NCI-H1105 treated with DMSO at 0.1 percent for 48 hours (cell line): ENCODE measurements at places on chromosomes 1 and 21.

GRCh38 chr1:6511561-6512244, 20.2 kb upstream of the PLEKHG5 start:
- no peak for DNase-seq

GRCh38 chr1:70487910-70488665, 77.0 kb downstream of the CTH start:
- no peak for DNase-seq

DNA sequence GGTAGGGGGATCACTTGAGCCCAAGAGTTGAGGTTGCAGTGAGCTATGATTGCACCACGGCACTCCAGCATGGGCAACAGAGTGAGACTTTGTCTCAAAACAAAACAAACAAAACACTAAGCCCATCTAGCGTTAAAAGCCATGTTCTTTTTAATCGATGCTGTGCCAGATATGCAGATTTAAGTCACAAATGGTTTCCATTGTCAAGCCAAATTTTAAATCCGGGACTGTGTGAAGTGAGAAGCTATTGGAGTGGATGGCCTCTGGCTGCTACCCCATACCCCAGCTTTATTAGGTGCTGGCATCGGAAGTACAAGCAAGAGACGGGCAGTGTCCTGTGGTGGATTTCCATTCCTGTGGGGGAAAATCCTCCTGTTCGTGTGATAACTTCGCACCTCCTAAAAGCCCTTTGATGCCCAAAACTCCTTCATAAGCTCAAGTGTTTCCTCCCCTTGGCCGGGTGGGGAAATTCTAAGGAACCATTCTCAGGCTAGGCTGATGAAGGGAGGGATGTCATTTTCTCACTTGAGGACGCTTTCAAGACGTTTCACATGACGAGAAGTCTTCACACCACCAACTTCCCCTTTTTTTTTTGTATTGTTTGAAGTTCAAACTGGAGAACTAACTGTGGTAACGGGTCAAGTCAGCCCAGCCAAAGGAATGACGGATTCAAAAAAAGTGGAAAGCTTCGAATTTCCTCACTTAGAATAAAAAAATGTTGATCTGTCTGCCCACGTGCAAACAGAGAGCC, 140.8 kb downstream of the KAZN start:
- no peak for DNase-seq

DNA sequence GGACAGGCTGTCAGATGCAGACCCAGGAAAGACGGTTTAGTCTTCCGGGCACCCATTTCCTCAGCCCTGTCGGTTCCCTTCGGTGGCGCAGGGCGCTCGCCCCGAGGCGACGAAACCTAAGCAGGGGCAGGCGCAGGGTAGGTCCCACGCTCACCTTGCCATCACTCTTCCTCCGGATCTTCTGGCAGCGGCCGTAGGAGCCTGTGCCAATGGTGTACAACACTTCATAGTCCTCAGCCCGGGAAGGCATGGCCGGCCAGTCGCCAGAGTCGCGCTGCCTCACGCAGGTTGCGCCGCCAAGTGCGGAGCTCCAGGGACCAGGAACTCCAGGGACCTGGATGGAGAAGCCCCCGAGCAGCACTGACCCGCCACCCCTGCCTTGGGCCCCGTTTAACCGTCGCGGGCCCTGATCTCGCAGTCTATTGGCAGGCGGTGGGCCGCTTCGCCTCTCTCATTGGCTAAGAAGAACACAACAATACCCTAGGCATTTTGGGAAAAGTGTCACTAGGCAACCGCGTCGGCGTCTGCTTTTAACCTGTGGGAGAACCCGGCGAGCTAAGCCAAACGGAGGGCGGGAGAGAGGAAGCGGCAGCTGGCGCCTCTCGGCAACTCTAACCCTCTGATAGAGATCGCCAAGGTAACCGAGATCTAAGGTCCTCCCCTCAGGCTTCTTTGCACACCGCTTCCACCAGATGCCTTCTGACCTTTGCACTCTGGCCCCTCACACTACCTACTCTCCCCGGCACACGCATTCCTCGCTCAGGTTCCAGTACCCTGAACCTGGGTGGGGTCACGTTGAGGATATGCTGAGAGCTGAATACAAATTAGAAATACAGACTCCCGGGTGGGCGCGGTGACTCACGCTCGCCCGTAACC, at the start of gene NEK2:
TSS of gene NEK2 (minus strand) at position 392 of the 876 bp plus-strand sequence. CDS start at position 250, 142 bp downstream.
- peak; percentile 98 for DNase-seq

- DNase-seq = no peak
These were observed 89.7 kb downstream of the TNNI3K start for GRCh38 chr1:74324684-74325448.

DNA sequence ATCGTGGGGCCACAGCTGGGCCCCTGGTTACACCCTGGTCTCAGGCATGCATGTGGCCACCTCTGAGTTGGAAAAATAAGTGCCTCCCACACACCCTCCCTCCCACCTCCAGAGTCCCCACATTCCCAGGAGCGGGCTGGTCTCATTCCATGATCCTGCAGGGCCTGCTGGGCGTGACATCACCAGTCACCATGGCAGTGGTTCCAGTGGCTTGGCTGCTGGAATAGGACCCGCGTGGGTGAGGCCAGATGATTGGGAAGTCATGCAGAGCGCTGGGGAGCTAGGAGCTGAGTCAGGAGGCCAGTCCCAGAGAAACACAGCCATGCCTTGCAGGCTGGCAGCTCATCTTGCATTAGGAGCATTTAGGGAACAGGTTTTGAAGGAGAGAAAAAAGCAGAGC, 125.4 kb upstream of the TMEM51 start:
- no peak for DNase-seq

DNA sequence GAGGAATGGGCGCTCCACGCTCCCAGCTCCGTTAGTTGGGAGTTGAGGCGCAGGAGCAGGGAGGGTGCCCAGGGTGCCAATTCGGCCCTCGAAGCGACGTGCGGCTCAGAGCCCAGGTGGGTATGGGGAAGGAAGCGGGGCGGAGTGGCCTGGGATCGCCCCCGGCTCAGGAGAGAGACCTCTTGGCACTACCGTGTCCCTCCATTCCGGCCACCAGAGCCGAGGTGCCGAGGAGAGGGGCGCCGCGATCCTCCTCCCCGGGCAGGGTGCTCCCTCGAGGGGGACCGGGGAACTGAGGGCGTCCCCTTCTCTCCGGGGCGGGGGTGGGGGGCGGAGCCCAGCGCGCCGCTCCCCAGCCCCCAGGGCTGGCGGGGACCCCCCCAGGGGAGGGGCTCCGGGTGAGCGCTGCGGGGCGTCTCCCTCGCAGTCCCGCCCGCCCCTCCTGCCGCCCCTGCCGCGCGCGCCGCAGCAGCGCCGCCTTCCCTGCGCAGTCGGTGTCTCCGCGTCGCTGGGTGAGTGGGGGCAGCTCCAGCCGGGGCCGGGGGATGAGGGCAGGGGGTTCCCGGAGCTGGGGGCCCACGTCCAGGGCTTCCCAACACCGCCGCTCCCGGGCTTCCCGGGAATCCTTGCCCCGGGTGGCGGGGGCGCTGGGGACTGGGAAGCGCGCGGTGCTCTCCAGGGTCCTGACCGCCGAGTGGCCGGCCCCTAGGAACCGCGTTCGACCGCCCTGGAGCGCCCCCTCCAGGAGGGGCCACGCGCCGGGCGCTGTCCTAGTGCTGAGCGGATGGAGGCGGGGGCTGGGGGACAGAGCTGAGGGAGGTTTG, at the start of gene HPCA:
TSS of gene HPCA (plus strand) at position 488 of the 824 bp plus-strand sequence. CDS start 2,408 bp downstream, outside the sequence.
- peak; percentile 27 for DNase-seq

GRCh38 chr1:181077576-181078242, 10.8 kb upstream of the IER5 start:
- no peak for DNase-seq

GRCh38 chr1:232020352-232020751, 393.8 kb downstream of the DISC1 start:
- DNase-seq = no peak

DNA sequence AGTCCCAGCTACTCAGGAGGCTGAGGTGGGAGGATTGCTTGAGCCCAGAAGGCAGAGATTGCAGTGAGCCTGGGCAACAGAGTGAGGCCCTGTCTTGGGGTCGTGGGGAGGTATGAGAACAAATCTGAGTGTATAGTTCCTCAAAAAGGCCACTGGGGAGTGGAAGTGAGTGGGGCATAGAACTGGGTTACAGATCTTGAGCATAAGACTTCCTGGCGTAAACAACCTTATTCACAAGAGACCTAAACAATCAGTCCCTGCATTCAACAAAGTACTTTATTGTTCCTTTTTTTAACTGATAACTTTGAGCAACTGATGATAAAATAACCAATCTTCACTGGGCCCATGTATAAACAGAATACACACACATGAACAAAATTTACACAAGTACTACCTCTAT, 72.7 kb upstream of the MUTYH start:
- DNase-seq = no peak

GRCh38 chr1:58814251-58815068, 30.6 kb upstream of the JUN start:
- no peak for DNase-seq

GRCh38 chr1:2575801-2576663, 10.5 kb upstream of the PRXL2B start:
- no peak for DNase-seq

GRCh38 chr1:6010554-6010953, 18.3 kb upstream of the NPHP4 start:
- no peak for DNase-seq

DNA sequence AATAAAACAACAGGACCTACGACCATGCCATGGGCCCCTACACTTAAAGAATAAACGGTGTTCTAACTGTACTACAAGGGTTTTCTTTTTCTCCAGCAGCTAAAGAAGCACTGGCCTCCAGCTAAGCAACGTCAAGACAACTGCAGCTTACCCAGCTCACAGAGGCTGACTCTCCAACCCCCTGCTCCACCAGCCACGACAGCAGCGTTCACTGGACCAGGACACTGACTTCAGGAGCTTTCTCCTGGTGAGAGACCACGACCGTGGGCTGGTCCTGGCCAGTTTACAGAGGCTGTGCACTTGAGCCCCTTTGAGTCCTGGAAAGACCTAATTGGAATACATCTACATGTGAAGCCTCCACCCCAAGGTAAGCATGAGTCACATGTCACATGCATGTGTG, 39.4 kb downstream of the WNT9A start:
- DNase-seq = no peak

GRCh38 chr1:115400426-115400825, 62.4 kb upstream of the NGF start:
- no peak for DNase-seq

- DNase-seq = no peak
These were observed 33.0 kb upstream of the ADARB1 start for GRCh38 chr21:45041351-45041805.

DNA sequence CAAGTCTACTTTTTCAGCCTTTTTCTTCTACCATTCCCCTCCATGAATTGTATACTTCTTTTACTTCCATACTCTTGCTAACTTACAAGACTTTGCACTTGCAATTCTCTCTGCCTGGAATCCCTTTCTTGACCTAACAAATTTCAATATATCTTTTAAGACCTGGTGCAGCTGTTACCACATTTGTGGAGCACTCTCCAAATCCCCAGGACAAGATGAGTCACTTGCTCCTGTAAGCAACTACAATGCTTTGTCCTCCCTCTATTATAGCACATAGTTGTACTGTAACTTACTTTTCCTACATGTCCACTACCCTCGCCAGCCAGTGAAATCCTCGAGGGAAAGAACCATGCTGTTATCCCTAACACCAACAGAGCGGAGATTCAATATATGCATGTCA, 43.1 kb downstream of the WARS2 start:
- DNase-seq = no peak

GRCh38 chr1:43511394-43511793, 19.3 kb upstream of the PTPRF start:
- no peak for DNase-seq

DNA sequence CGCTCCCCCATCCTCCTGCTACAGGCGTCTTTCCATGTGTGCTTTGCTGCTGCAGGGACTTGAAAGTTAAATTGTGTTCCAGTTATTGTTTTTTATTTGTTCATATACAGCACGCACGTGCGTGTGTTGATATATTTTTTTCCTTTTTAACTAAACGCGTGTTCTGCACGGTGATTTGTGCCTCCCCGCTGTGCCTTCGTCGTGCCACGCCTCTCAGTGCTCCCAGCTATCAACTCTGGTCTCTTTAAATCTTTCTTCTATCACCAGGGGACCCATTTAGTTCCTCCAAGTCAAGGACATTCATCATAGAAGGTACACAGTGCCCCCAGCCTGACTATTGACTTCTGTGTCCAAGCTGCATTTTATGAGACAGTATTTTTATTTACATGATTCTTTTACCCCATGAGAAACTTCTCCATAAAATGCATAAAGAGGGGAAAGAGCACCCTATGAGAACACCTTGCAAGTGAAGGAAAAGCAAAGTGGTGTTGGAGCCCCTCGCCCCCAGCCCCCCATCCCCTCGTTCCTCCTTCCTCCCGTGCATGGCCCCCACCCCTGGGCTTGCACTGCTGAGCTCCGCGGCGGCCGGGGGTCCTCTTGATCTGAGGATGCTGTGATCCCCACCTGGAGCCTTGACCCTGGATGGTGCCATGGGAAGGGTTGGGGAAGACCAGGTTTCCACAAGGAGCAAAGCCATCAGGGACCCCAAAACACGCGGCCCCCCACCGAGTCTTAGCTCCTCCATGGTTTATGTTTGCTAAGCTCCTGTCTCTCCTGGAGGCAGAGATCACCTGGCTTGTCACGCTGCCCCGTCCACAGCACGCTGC, 45.5 kb downstream of the KCNAB2 start:
- no peak for DNase-seq

DNA sequence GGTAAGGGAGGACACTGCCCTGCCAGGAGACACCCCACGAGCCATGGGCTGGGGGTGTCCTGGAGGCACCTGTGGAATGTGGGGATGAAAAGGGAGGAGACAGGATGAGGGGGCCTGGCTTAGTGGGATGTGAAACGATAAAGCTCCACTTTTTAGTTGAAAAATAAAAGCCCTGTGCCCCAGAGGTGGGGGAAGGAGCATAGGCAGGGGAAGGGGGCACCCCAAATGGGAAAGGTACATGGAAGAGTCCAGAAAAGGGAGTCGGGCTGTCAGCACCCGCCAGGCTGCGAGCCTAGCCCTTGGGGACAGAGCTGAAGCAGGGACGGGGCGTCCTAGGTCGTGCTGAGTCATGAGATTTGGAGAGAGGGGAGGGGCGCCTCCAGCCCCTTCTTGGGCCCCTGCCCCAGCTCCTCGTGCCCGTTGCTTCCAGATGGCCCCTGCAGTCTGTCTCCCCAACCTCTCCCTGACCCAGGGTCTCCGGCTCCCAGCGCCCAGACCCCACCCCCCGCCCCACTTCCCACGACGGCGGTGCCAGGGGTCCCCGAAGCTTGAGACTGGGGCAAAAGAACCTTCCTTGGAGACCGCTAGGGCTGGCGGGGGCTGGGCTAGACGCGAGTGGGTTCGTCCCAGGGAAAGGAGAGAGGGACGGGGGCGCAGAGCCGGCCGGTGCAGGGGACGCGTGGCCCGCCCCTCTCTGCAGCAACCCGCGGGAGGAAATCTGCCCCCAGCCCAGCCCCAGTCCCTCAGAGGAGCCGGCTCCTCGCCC, 795 bp downstream of the SYT2 start:
- DNase-seq = no peak

GRCh38 chr21:45468051-45468970, 63.3 kb downstream of the COL18A1 start:
- no peak for DNase-seq
